ENCODE measurements at places on chromosomes 12 and 14.
A peak's percentile ranks its signal among the peaks of the same experiment; 100 is the strongest.

- no peak for DNase-seq
Observed at GRCh38 chr14:23023022-23023794, 11.5 kb downstream of the PSMB5 start.

GRCh38 chr14:95557832-95558231, 23.0 kb downstream of the GLRX5 start:
- no peak for DNase-seq

DNA sequence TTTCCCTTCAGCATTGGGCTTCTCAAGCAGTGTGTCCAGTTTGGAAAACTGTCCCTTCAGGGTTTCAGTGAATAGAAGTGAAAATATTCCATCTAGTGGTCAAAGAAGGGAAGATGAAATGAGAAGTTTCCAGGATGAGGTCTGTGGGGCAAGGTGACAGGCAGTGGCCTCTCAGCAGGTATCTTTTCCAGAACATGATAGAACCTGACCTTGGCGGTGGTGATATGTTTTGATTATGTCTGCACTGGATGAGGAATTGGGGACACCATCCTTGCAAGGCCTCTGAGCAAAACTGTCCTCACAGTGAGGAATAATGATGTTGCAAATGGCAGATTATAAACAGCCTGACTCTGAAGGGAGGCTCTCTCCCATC, 4.7 kb downstream of the GPX2 start:
- no peak for DNase-seq

GRCh38 chr14:92539875-92540274, 26.3 kb downstream of the RIN3 start:
- DNase-seq, result no peak

GRCh38 chr14:43003845-43004244, 1397.2 kb downstream of the LRFN5 start:
- DNase-seq, result no peak

DNA sequence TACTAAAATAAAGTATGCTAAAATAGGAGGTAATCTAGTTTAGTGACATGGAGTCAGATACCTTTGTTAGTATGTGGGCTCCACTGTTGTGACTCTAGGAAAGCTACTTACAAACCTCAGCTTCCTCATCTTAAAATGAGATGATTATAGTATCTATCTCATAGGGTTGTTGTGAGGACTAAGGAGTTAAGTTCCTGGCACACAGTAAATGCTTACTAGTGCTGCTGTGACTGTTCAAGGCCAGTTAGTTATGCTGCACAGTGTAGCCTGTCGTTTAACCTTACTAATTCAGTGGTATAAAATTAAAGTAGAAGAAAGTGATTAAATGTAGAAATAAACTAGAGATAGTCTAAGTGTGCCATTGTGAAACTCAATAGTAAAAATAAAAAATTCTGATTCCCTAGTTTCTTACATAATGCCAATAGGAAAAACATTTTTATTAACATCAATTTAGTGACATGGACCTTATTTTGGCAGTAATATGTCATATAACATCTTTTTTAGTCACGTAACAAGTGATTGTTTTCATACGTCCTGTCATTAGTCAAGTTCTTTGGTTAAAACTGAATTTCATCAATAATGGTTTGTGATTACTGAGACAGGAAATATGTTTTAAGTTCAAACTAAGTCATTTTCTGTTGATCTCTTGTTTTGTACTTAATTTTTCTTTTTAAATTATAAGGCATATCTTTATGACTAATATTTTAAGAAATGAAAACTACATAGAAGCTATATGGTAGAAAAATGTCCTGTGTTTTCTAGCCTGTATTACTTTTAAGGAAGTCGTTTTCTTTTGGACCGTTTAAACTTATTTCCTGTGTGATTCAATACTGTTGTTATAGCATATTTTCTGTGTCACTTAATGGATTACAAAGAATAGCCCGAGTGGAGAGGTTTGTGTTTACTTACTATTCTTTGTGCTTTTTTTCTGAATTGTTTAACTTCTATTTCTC, 74.0 kb downstream of the PCNX1 start:
- no peak for DNase-seq

DNA sequence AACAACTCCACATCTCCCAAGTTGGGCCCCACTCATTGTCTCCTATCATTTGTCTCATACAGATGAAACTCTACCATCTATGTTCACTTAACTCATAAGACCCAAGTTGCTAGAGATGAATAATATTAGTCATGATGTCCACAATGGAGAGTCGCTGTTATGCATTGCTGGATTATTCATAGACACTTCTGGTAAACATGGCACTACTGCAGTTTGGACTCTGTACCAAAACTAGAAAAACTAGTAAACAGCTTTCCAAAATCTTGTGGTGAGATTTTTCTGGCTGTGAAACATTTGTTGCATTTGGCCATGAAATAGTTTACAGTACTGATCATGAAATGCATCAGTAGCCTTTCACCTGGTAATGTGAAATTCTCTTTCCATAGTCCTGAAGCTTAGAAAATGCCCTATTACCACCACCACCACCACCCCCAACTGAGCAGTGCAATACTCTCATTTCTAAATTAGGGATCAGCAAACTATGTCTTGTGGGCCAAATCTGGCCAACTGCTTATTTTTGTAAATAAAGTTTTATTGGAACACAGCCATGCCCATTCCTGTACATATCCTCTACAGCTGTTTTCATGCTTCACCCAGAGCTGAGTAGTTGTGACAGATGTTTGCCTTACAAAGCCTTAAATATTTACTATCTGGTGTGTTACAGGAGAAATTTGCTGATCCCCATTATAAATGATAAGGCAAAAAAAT, 236.5 kb downstream of the DPF3 start:
- no peak for DNase-seq

DNA sequence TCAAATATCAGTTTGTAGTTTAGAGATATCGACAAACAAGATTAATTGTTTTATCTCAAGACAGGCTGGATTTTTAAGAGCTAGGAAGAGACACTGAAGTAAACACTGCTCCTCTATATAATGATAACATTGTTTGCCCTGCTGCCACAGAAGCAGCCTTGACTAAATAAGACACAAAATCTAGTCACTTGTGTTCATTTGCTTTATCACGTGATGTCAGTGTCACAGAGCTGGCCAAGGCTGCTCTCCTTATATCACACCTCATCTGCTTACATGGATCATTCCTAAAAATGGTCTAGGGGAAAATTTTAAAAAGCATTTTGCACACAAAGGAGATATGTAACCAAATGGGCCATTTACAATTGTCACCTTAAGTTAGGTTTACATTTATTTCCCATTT, 64.1 kb downstream of the SOX5 start:
- DNase-seq, result no peak

GRCh38 chr12:52254180-52254964, 20.1 kb upstream of the KRT86 start:
- no peak for DNase-seq

DNA sequence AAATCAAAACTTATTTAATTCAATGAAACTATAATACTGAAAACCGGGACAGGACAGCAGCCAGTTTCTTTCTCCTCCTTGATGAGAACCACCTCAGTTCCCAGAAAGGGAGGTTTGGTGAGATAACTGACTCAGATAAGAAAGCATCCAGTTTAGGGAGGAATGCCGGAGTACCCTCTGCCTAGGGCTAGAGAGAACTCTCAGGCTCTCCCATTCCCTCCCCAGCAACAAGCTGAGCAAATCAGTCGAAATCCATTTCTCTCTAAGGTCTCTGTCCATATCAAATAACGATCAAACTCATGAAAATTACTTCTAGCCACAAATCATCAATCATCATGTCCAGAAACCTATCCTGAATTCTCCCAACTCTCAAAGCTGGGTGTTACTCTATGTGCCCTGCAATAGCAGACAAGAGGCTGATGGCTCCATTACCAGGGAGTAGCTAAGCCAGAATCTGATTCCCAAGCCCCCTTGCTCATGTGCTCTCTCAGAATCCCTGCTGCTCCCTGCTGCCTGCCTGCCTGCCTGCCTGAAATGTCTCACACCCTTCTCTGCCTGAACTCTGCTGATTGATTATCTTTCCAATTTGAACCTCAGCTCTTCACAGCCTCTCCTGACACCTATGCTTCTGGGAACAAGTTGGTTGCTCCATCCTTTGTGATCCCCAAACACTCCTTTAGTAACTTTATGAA, 49.4 kb downstream of the SLC25A47 start:
- DNase-seq, result no peak

- no peak for DNase-seq
Observed at GRCh38 chr12:75838309-75838708, 193.3 kb downstream of the PHLDA1 start.

- no peak for DNase-seq
Observed at GRCh38 chr14:24784981-24785380, 151.0 kb upstream of the GZMB start.

DNA sequence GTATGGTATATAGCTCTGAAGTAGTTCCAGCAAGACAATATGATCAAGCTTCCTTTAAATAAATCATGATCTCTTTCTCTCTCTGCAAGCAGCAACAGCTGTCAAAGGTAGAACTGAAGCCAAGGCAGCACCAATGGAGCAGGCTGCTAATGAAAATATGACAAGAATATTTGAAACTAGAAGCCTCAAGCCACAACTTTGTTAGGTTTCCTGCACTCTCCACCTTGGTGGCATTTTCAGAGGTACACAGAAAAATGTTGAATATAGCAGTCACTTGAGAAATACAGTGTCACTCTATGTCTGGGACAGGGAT, 43.8 kb upstream of the PSMA6 start:
- no peak for DNase-seq

- DNase-seq, result peak; percentile 48
Observed at GRCh38 chr14:80055667-80056496, 155.4 kb downstream of the DIO2 start.

GRCh38 chr12:116320791-116321217, 43.3 kb upstream of the MED13L start:
- DNase-seq, result no peak

- no peak for DNase-seq
Observed at GRCh38 chr12:104468371-104468770, 11.6 kb downstream of the CHST11 start.

GRCh38 chr12:120879102-120879501, 25.1 kb downstream of the SPPL3 start:
- DNase-seq, result no peak

- DNase-seq, result no peak
Observed at GRCh38 chr14:85564841-85565527, 35.0 kb downstream of the FLRT2 start.

DNA sequence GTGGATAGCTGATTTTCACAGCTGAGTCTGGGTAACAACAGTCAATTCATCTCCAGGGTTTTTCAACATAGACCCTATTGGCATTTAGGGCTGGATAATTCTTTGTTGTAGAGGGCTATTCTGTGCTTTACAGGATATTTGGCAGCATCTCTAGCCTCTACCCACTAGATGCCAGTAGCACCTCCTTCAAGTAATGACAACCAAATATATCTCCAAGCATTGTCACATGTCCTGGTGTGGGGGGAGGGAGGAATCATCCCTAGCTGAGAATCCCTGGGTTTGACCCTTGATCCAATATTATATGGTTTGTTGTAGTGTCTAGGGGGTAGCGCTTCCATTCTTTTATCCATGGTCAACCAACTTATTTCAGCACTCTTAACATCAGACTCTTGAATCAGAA, 157.2 kb downstream of the ANO4 start:
- no peak for DNase-seq

DNA sequence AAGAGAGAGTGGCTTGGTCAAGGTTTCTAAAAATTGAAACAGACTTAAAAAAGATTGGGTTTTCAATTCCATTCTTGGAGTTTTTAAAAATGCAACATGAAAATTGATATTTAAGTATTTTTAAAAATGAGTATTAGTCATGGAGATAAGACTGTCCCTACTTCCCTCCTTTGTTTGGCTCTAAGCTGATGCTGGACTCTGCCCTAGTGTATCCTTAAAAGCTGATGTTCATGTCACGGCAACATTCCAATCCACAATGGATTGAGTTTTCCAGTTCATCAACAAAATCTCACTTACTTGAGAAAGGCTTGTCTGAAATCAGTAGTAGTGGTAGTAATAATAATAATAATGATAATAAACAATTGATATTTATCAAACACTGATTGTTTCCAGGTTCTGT, 119.0 kb upstream of the SLC38A2 start:
- DNase-seq, result no peak

DNA sequence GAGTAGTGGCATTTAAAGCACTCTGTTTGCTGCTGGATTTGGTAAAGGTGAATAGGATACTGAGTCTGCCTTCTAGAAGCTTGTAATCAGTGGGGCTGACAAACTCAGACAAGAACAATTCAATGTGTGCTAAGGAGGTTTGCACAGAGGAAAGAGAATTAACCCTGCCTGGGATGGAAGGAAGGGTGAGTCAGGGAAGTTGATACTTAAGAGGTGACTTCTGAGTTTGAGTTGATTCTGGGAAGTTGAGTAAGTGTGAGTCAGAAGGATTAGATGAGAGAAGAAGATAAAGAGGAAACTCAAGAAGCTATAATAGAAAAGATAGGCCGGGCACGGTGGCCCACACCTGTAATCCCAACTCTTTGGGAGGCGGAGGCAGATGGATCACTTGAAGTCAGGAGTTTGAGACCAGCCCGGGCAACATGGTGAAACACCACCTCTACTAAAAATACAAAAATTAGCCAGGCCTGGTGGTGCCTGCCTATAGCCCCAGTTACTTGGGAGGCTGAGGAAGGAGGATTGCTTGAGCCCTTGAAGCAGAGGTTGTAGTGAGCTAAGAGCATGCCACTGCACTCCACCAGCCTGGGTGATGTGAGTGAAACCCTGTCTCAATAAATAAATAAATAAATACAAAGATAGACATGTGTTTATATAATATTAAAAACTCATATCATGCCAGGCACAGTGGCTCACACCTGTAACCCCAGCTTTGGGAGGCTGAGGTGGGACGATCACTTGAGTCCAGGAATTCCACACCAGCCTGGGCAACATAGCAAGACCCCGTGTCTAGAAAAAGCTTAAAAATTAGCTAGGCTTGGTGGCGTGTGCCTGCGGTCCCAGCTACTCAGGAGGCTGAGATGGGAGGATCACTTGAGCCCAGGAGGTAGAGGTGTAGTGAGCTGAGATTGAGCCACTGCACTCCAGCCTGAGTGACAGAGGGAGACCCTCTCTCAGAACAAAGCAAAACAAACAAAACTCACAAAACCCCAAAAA, 126.8 kb upstream of the CPM start:
- DNase-seq, result no peak

- DNase-seq, result no peak
Observed at GRCh38 chr12:60197589-60197988, 601.8 kb downstream of the SLC16A7 start.

GRCh38 chr14:35341454-35341750, 49.2 kb downstream of the PSMA6 start:
- DNase-seq, result no peak

DNA sequence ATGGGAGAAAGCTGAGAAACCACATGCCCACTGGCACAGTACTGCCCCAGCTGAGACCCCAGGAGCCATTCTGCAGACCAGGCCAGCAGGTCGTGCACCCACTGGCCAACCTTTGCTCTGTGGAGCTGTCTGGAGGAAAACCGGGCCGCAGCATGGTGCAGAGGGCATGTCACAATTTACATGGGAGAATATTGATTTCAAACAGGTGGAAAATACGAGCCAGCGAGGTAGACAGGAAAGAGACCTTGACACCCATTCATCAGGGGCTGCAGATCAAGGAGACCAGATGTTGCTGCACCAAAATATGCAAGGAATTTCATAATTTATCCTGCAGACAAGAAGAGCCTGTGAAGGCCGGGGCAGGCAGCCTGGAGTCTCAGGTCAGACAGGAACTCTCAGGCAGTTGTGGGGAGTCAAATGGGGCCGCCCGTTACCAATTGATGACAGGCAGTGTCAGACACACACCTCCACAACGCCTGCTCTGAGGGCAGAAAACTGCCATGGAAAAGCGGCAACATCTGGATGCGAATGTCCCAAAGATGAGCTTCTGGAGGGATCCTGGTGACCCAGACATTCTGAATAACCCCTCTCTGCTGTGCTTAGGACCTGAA, 74.6 kb upstream of the BCL11B start:
- DNase-seq, result no peak
